ENCODE measurements at places on chromosomes 16 and 17.
A peak's percentile ranks its signal among the peaks of the same experiment; 100 is the strongest.

DNA sequence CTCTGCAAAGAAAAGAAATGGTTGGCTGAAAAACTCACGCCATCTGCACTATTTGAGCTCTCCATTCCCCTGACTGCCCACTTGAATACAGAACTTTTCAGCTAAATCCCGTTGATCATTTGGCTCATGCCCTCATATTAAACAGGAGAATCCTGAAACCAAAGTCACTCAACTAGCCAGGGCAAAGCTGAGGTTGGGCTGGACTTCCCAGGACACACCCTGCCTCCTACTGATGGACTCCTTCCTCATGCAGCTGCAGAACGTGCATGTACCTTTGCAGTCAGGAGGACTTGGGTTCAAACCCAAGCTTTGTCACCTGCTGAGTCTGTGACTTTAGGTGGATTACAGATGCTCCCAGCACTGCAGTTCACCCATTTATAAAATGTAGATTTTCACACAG is 7.7 kb downstream of the ASIC2 start:
- H3K4me3 ChIP-seq: no peak overlapping the region
- H3K4me1 ChIP-seq: no peaks in the 10 kb centered on the region
- H3K27ac ChIP-seq: no peak overlapping the region
- H3K36me3 ChIP-seq: no peaks in the 10 kb centered on the region
- peaks cover 25% of the 10 kb centered on the region for H3K27me3 ChIP-seq
- DNase-seq: no peak

DNA sequence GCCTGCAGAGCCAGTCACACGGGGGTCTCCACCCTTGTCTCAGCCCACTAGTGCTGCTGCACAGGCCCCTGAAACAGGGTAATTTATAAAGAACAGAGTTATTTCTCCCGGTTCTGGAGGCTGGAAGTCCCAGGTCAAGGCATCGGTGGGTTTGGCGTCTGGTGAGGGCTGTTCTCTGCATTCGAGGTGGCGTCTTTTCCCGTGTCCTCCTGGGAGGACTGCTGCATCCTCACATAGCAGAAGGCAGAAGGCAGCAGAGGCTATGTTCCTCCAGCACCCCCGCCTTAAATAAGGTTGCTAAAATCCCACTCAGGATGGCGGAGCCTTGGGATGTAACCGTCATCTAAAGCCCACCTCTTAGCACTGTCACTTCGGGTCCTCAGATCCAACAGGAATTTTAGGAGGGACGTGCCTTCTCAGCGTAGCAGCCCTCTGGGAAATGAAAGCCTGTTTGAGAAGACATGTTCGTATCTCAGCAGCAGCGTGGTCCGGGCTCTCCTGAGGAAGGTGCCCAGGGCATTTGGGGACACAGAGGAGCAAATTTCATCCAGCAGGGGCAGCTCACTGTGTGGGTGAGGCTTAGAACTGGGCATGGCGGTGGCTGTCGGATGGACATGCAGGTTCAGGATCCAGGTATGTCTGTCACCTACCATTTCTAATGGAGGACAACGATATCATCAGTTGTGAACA is 221.6 kb upstream of the CHMP6 start:
- H3K27ac ChIP-seq: peak overlapping the region; percentile 84
- no peaks in the 10 kb centered on the region for H3K36me3 ChIP-seq
- DNase-seq: no peak

GRCh38 chr17:81000334-81000630 is 8.6 kb downstream of the CHMP6 start:
- H3K4me1 ChIP-seq: peaks cover 3% of the 10 kb centered on the region
- peaks cover 31% of the 10 kb centered on the region for H3K27me3 ChIP-seq
- no peak overlapping the region for H3K4me3 ChIP-seq
- H3K27ac ChIP-seq: no peak overlapping the region
- no peak for DNase-seq

GRCh38 chr17:33451221-33451620 is 158.1 kb upstream of the ASIC2 start:
- DNase-seq: no peak
- no peak overlapping the region for H3K27ac ChIP-seq
- H3K36me3 ChIP-seq: peaks cover 13% of the 10 kb centered on the region
- peaks cover 20% of the 10 kb centered on the region for H3K4me1 ChIP-seq

DNA sequence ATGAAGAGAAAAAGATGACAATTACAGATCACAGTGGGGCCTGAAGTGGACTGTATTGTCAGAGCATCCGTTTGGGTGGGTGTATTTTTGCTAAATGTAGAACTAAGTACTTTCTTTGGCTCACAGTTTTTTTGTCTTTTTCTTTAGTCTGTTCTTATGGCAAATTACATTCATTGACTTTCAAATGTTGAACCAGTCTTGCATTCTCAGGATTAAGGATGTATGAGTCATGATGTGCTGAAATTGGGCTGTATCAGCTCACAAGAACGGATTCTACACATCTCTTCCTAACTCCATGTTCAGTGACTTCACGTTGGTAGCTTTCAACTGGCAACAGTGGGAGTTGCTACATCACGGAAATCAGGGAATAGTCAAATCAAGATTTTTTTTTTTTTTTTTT is 66.5 kb downstream of the TEX2 start:
- H3K4me3 ChIP-seq: no peak overlapping the region
- no peak for DNase-seq
- H3K4me1 ChIP-seq: peaks cover 25% of the 10 kb centered on the region
- peak overlapping the region; percentile 43 for H3K27ac ChIP-seq

DNA sequence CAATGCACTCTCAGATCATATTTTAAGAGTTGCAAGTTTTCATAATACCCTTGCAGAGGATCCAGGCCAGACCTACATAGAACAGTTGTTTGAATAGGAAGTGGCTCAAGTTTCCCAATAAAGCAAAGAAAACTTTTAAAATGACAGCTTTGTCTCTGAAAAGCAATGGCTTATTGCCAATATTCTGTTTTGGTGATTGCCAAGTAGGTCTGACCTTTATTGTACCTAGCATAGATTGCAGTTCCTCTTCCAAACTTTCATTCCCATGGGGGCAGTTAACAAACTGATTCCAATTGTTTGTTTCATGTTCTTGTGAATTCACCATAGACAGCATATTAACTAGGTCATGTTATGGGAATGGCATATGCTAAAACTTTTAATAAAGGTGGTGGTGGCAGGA is 664.6 kb upstream of the CA10 start:
- no peaks in the 10 kb centered on the region for H3K27me3 ChIP-seq
- no peak for DNase-seq
- no peak overlapping the region for H3K4me3 ChIP-seq
- H3K27ac ChIP-seq: no peak overlapping the region

GRCh38 chr16:78445818-78446217 is 346.4 kb downstream of the WWOX start:
- DNase-seq: no peak
- no peak overlapping the region for H3K27ac ChIP-seq
- peaks cover 28% of the 10 kb centered on the region for H3K4me1 ChIP-seq
- H3K27me3 ChIP-seq: no peaks in the 10 kb centered on the region
- no peak overlapping the region for H3K4me3 ChIP-seq

GRCh38 chr16:84378567-84378966 is 10.2 kb downstream of the ATP2C2 start:
- no peak overlapping the region for H3K27ac ChIP-seq
- no peaks in the 10 kb centered on the region for H3K27me3 ChIP-seq
- peaks cover 24% of the 10 kb centered on the region for H3K4me1 ChIP-seq

DNA sequence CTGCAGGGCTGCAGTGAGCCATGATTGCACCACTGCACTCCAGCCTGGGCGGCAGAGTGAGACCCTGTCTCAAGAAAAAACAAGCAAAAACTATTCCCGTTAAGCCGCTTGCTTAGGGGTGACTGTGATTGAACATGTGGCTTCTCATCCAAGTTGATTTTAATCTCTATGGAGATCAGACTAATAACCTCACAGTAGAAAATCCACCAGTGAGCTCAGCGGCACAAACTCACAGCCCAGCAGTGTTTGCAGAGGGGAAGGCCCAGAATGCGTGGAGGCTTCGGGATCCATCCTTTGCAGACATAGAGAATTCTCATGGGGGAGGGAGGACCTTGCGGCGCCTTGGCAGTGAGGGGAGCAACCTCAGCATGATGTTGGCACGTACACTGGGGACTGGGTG is 7.4 kb downstream of the BANP start:
- no peak for DNase-seq
- peaks cover 15% of the 10 kb centered on the region for H3K36me3 ChIP-seq
- no peak overlapping the region for H3K4me3 ChIP-seq
- no peaks in the 10 kb centered on the region for H3K27me3 ChIP-seq
- H3K4me1 ChIP-seq: peaks cover 29% of the 10 kb centered on the region

DNA sequence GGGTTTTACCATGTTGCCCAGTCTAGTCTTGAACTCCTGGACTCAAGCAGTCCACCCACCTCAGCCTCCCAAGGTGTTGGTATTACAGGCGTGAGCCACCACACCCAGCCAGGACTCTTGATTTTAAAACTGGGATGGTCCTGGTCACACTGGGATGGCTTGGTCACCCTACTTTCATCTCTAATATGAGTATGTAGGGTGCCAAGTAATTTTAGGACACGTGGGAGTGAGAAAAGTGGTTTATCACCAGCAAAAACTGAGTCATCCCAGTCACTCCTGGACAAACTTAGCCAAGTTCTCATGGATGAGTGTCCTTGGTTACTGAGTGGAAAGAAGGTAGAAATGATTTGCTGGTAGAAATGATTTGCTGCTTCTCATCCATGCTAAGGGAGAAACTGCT is 9.9 kb downstream of the CLEC19A start:
- DNase-seq: no peak
- H3K4me3 ChIP-seq: no peak overlapping the region
- no peak overlapping the region for H3K27ac ChIP-seq
- no peaks in the 10 kb centered on the region for H3K36me3 ChIP-seq
- peaks cover 28% of the 10 kb centered on the region for H3K4me1 ChIP-seq

- no peak for DNase-seq
- H3K27ac ChIP-seq: peak overlapping the region; percentile 62
- no peak overlapping the region for H3K4me3 ChIP-seq
- no peaks in the 10 kb centered on the region for H3K36me3 ChIP-seq
Observed at GRCh38 chr17:27518545-27519521, 62.6 kb downstream of the KSR1 start.

- no peaks in the 10 kb centered on the region for H3K27me3 ChIP-seq
- H3K4me1 ChIP-seq: peaks cover 27% of the 10 kb centered on the region
- H3K4me3 ChIP-seq: no peak overlapping the region
- DNase-seq: peak; percentile 45
- H3K36me3 ChIP-seq: peaks cover 7% of the 10 kb centered on the region
- no peak overlapping the region for H3K27ac ChIP-seq
Observed at GRCh38 chr17:76271669-76272540, 6.8 kb downstream of the UBALD2 start.

DNA sequence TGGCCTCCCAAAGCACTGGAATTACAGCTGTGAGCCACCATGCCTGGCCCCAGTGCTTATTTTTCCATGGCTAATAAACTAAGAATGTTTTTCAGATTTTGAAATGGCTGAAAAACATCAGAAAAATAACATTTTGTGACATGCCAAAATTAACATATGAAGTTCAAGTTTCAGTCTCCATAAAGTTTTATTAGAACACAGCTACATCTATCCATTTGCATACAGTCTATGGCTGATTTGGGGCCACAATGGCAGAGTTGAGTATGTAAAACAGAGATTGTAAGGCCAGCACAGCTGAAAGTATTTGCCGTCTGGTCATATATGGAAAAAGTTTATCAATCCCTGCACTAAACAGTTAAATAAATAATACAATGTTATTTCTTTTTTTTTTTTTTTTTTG is 13.8 kb upstream of the NDUFAB1 start:
- no peaks in the 10 kb centered on the region for H3K27me3 ChIP-seq
- no peak overlapping the region for H3K27ac ChIP-seq
- peaks cover 37% of the 10 kb centered on the region for H3K36me3 ChIP-seq
- no peak for DNase-seq
- no peaks in the 10 kb centered on the region for H3K4me1 ChIP-seq
- H3K4me3 ChIP-seq: no peak overlapping the region

GRCh38 chr17:38702166-38702915 is 2.7 kb upstream of the MLLT6 start:
- H3K27me3 ChIP-seq: peaks cover 91% of the 10 kb centered on the region
- peak overlapping the region; percentile 88 for H3K4me3 ChIP-seq
- DNase-seq: peak; percentile 81

DNA sequence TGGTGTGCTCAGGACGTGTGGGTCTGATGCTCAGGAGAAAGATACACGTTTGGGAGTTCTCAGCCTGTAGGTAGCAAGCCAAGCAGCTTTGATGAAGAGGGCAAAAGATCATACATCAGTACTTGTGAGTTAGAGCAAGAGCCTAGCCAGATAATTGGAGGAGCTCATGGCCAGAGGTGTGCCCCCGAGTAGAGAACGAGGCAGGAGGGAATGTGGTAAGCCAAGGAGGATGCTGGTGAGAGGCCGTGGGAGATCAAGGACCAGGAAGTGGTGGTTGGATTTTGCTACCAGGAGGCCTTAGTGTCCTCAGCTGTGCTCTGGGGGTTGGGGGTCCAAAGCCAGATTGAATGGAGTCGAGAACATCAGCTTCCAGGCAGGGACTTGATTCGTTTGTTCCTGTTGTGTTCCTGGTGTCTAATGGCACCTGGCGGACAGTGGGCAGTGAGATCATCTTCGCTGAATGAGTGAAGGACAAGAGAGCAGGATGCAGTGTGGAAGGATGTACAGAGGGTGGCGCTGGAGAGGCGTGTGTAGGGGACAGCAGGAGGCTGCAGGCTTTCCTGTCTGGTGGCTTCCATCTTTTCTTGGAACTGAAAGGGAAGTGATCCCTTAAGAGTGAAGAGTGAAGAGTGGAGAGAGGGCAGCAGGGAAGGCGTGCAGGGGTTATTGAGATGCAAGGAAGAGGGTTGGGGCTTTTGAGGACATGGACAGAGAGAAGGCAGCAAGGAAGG is 11.6 kb downstream of the FBXL19 start:
- no peak overlapping the region for H3K4me3 ChIP-seq
- DNase-seq: peak; percentile 82
- no peaks in the 10 kb centered on the region for H3K4me1 ChIP-seq
- peaks cover 48% of the 10 kb centered on the region for H3K36me3 ChIP-seq

DNA sequence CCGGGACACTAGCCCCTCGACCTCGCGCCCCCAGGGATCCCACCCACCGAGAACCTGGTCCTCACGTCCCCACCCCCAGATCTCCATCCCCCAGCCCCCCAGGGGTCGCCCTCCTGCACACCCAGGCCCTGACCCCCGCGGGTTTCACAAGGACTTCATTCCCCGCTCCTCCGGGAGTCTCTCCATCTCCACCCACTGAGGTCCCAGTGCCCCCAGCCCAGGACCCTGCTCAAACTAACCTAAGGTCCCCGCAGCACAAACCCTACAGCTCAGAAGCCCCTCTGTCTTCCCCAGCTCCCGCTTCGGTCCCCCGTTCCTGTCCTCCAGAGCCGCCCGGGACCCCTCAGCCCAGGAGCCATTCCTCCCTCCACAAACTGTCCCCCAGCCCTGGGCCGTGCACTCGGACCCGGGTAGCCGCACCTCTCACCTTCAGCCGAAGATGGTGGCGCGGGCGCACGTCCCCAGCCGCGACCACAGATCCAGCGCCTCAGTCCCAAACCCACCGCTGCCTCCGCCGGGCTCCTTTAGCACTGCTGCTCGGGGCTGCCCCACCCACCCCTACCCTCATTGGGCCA is at the start of gene MYH10:
TSS of gene MYH10 (minus strand) at position 499 of the 575 bp plus-strand sequence. CDS start 7,479 bp downstream, outside the sequence.
- H3K4me3 ChIP-seq: peak within 1 kb of the TSS; percentile 98
- no peaks in the 10 kb centered on the region for H3K27me3 ChIP-seq
- 0 out of 2 replicates have a peak, but pooled peaks cover 2% of the 10 kb centered on the region for H3K36me3 ChIP-seq
- DNase-seq: no peak
- peaks cover 26% of the 10 kb centered on the region for H3K4me1 ChIP-seq

Data from WTC11 (cell line).